ENCODE measurements at places on chromosomes 3 and 15.

DNA sequence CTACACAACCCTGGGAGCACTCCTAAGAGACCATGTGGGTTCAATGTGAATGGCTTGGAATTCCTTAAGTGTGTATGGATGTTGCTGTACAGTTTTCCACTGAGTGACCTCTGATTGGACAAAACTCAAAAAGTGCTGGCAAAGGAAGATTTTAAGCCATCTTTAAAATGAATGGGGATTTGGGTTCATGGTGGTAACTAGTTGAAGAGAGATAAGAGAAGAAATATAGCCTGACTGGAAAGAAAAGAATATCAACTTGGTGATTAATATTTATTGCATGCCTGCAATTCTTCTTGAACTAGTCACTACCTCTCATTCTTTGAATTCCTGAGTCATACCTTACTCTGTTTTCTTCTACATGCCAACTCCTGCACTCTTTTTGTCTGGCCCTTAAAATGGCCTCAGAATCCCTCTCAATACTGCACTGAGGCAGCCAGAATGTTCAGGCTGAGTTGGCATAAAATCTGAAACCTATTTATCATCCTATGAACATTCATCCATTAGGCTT is 124.7 kb downstream of the RPL22L1 start:
- DNase-seq: no peak

GRCh38 chr3:159765030-159765859 is 223.4 kb upstream of the IL12A start:
- DNase-seq: no peak

- DNase-seq: no peak
These were observed 138.4 kb downstream of the NSMCE3 start for GRCh38 chr15:29130951-29131839.

DNA sequence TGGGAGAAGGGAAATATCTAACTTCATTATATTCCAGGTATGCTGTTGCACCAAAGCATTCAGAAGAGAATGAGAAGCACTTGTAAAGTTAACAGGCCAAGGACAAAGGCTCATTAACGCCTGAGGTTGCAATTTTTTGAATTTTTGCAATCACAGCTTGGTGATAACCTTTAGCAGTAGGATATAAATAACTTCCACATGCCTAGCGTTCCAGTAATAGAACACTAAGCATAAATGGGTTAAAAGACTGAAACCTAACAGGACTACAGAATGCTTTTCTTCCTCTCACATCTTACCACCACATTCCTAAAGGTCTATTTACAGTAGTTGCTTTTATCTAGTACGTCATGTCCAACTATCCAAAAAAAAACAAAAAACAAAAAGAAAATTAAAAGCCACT is 57.4 kb upstream of the IMPG2 start:
- no peak for DNase-seq

GRCh38 chr15:39460748-39461147 is 120.1 kb upstream of the THBS1 start:
- no peak for DNase-seq

DNA sequence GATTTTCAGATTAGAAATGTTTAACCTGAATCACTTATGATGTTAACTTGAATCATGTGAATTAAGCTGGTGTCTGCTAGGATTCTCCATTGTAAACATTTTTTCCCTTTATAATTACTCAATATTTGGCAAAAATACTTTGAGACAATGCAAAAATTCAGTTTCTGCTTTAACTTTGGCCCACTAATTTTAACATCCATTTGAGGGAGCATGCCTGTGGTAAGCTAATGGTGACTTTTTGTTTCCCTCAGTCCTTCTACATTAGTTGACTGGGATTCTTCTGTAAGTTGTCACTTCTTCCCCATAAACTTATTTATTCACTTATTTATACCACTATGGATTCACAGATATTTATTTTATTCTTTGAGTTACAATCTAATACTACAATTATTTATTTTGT is 59.3 kb downstream of the PIK3R4 start:
- DNase-seq: no peak

DNA sequence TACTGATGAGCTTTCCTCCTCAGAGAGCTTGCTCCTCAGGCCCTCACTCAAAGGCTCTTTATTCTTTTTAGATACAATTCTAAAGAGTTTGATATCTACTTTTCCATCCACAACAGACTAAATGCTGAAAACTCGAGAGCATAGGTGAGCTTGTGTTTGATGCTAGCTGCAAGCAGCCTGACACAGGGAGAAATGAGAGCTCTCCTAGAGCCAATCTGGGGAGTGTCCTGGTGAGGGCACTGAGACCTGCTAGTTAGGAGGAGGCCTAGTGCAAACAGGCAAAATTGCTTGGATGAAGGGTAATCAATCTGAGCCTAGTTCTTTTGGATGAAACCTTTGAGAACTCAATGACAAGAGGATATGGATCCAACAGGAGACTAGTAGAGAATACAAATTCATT is 300.8 kb downstream of the ZBTB20 start:
- no peak for DNase-seq

- no peak for DNase-seq
These were observed 236.2 kb downstream of the NR1D2 start for GRCh38 chr3:24181256-24181655.

GRCh38 chr3:16060358-16060852 is 114.1 kb upstream of the GALNT15 start:
- no peak for DNase-seq

DNA sequence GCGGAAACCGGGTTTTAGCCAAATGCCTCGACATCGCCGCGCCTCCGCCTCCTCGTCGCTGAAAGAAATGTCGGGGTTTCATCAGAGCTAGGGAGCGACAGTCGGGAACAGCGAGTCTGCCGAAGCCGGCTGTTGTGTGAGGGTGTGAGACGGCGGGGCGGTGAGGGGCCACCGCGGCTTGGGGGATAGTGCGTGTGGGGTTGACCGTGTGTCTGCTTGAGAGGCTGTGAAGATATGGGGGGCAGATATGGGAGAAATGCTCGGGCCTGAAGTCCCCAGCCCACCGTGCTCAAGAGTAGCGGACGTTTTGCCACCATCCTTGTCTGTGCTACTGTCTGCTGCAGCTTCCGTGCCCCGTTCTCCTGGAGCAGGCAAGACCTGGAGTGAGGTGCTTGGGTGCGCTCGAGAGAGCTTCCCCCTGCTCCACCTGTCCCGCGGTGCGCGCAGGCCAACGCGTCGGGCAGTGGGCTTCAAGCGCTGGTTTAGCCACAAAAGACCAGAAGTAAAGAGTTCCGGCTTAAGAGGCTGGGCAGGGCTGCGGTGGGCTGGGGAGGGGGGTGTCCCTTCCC is 716 bp upstream of the ISLR2 start:
- DNase-seq: no peak

DNA sequence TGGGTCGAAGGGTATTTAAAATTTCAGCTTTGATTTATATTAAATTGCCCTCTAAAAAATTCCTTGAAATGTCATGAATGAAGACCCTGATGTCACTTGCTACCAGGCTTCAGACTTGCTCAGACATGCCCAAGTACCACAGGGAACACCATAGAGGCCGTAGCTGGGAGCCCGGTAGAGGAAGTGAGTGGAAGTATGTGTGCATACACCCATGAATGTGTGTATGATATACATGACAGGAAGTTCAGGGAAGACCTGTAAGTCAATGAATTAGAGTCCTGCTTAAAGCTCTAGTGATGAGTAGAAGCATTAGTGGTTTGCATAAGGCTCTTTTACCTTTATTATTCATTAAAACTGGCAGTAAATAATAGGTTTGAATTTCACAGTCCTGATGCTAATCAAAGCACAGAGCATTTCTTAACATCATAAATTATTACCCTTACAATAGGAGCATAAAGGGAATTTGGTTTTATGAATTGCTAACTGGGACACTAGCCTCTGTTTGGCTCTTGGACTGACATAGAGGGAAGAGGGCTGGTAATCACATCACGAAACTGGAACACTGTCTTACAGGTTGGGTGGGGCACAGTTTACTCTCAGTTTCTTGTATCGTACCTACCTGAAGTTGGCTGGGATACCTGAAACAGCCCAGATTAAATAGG is 144.4 kb downstream of the CHST2 start:
- no peak for DNase-seq

GRCh38 chr3:114586119-114586518 is 292.3 kb downstream of the TIGIT start:
- DNase-seq: no peak

- DNase-seq: no peak
These were observed 38.4 kb downstream of the TMEM158 start for GRCh38 chr3:45187694-45188141.

DNA sequence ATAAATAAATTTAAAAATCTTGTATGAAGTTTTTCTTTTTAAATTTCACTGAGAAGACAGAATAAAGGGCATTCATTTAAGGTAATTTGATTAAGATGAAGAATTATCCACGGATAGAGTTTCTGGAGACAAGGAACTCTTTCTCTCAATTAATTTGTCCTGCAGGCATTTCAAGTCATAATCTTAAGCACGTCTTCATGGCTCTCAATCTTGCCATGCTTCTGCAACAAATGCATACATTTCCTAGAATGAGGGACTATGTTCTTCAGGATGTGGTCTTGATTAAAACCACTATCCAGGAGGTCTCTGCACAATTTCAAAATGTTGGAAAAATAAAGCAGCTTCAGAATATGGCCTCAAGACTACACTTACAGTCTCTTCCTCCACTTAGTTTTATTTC is 67.6 kb upstream of the LSAMP start:
- DNase-seq: no peak

DNA sequence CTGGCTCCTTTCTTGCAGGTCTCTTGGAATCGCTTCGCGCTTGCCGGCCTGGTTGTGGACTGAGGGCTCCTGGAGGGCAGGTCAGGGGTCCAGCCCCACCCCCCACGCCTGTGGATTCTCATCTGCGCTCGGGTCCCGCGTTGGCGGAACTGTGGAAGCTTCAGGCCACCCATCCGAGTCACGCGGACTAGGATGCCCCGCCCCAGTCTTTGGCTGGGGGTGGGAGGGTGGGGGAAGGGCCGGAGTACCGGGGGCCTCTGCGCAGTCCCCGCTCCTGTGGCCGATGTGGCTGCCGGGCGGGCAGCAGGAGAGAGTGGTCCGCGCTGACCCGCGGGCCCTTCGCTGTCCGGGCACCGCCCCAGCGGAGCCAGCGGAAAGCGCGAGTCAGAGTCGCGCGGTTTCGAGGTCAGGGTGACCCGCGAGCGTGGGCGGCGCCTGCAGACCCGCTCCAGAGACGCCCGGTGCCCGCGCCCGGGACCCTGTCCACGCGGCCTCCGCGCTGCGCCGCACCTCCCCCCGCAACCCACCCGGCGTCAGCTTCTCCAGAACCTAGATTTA is 114.2 kb downstream of the KLF13 start:
- no peak for DNase-seq

- no peak for DNase-seq
These were observed 193.5 kb downstream of the C3orf38 start for GRCh38 chr3:88343264-88343663.

DNA sequence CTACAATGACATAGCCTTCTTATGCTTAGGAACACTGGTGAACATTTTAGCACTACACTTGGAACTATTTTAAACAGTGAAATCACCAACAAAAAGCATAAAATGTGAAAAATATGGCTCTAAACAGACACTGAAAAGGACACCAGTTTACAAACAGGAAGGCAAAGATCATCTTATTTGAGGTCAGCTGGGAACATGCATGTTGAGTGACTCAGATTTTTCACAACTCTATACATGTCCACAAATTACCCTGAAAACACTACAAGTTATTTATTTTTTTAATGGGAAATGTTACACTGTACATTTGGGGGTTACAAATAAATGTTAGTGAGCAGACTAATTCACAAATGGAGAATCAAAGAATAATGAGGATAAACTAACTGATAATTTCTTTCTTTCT is 12.5 kb upstream of the GK5 start:
- DNase-seq: no peak

DNA sequence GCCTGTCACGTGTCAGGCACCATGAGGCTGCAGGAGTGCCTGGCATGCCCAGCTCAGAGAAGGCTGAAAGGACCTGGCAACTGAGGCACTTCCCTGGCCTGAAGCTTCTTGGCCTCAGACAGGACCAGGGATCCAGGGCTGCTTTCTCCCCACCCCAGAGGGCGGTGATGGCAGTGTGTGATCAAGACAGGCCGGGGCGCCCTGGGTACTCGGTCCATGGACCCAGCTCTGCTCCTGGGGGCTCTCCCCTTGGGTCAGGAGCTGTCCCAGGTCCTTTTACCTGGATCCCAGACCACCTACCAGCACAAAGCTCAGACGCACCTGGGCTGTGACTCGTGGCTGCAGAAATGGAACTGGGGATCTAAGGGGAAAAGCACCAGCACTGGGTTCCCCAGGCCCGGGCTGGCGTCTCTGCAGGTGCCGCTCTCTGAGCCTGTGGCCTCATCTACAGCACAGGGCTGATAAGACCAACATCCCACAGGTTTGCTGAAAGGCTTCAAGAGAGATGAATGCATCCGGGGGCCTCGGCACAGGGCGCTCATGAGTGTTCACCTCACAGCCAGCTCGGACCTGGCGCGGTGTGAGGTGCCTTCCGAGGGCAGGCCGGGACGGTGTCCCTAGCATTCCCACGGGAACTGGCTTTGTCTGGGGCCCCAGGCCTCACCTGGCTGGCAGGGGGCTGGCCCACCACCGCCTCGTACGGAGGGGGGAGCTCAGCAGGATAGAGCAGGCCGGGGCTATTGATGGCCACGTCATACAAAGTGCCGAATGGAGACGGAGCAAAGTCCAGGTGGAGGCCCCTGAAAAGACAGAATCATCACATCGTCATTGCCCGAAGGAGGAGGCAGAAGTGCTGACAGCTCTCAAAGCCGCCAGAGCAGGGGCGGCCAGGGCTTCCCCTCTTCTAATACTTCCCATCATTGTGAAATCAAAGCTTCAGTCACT is 133.6 kb downstream of the NSMCE3 start:
- DNase-seq: no peak

- DNase-seq: no peak
These were observed 214.4 kb downstream of the PCCB start for GRCh38 chr3:136464502-136464901.

DNA sequence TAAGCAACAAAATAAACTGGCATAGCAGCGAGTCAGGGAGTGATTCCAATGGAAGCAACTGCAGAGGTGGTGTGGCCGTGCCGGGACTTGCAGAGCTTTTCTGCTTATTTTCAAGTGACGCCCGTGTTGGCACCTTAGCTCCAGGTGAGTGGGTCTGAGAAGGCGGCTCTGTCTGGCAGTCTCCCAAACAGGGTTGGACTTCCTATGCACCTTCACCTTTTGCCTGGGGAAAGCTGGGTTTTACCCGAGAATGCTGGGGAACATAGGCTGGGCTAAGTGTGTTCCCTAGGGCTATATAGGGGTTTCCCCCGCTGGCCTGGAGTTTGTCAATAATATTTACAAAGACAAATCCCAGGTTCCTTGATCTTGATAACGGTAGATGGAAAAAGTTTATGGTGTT is 179.9 kb upstream of the TBL1XR1 start:
- DNase-seq: no peak
